ENCODE measurements at places on chromosomes 3 and 15. TPM values are rescaled to one million over a fixed set of nuclear protein-coding genes. Genes with fewer than 3 reads are reported as not detected.

RSRC1 gene
- 22.9 TPM for total RNA-seq

THBS1 gene
- total RNA-seq: 35.4 TPM

CDC25A gene
- total RNA-seq: 1.1 TPM

OCA2 gene
- not detected for total RNA-seq

GOLGA8K gene
- total RNA-seq: not detected

GRCh38 chr3:46280105-46280797 lies 38.0 kb downstream of the CCR3 start:
- DNase-seq: no peak

- no peak for DNase-seq
These were observed 120.5 kb downstream of the CORO2B start for GRCh38 chr15:68699124-68699880.

DNA sequence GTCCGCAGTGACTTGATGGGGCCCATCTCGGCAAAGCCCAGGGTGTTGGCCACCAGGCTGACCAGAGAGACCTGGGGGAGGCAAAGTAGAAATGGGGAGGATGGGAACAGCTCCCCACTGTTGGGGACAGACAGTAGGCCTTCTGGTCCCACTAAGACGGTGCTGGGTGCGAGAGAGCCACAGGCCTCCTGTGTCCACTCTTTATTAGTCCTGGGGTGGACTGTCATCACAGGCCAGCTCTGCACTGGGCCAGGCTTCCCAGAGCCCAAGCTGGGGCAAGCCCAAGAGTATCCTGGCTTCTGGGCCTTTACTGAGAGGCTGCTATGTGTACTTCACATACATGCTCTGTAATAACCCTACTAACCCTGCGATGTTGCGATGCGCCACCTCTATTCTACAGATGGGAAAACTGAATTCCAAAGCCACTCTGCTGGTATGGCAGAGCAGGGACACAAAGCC lies 66.4 kb downstream of the EXOG start:
- peak; percentile 50 for DNase-seq

- no peak for DNase-seq
These were observed 11.2 kb downstream of the LRRK1 start for GRCh38 chr15:100930306-100930848.

DNA sequence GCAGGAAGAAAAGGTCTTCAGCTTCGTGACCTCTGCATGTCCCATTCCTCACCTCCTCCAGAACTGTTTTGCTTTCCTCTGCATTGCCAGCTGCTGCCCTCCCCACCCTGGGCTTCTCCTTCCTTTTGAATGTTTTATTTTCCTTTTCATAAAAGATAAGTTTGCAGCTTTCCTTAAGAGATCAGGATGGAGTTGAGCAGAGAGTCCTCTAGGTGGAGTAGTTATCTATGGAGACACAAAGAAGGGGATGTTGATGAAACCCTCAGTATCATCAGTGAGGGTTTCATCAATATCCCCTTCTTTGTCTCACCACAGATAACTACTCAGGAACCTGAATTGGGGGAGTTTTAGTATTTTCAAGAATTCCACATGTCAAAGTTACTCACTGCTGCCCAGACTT lies 19.0 kb upstream of the SLC25A36 start:
- no peak for DNase-seq

DNA sequence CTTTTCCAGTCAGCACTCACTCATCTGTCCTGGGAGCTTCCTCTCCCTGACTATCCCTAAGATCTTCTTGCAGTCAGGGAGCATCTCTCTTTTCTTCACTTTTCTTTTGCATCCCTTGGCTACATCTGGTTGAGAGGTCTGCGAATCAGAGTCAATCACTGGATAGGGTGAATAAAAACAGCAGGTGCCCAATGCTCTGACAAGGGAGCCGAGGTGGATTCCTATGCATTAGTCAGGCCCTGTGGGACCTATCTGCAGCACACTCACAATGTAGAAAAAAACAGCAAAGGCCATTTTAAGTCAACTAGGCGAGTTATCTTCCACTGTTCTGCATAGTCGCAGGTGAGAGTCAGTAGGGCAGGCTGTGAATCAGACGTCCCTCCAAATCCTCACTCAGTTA lies 35.5 kb downstream of the DZIP1L start:
- DNase-seq: no peak

Data from Right ventricle myocardium inferior (tissue), 1 donor.